Stimulated activated CD4-positive, alpha-beta T cell treated with anti-CD3 and anti-CD28 coated beads, Interleukin-15, amount 100 ng/mL, for 1 hour (primary cell): ENCODE measurements at places on chromosomes 1 and 21.

- DNase-seq, result no peak
Observed at GRCh38 chr1:241992734-241993133, 6.2 kb downstream of the MAP1LC3C start.

DNA sequence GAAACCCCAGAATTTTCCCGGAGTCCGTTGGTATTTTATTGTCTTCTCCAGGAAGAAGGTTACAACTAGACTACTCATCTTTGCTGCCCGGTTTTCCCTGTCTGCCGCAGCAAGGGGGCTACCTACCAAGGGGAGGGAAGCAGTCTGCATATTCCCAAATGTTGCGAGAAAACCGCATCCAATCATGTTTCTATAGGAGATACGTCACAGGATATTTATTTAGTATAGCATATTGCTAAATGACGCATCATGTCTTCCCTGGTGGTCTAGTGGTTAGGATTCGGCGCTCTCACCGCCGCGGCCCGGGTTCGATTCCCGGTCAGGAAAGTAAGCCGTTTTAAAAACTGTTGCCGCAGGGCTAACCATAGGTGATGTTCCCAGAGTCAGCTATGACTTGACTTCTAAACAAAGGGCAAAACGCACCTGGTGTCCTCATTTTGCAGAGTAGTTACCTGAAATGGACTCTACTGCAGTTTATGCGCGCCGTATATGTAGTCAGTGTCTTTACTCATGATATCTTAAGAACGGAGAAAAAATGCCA is 15.2 kb upstream of the ZNF692 start:
- DNase-seq, result peak; percentile 76

DNA sequence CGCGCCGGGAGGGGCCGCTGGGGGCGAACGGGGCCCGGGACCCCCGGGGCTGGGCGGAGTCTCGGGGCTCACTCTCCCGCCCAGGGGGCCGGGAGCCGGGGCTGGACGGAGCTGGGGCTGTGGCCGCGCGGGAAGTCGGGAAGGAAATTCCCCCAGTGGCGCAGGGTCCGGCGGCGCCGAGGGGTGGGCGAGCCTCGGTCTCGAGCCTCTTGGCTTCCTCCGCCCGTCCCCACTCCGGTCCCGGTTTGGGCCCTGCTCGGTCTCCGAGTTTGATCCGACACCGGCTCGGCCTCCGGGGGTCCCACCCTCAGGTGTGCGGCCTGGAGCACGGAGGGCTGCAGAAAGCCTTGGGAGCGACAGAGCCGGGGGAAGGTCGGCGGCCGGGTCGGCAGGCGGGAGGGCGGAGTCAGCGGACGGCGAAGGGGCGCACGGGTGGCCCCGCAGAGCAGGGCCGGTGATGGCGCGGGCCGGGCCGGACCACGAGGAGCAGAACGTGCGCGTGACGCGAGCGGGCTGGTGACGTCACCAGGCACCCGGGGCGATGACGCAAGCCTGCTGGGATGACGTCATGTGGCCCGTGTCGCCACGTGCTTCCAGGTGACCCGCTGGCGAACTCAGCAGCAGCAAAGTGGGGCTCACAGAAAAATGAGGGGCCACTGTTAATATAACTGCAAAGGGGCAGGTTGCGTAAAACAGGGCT is 610 bp upstream of the HES4 start:
- DNase-seq, result no peak

GRCh38 chr1:55214934-55215193 is 300 bp downstream of the USP24 start:
- DNase-seq, result no peak

DNA sequence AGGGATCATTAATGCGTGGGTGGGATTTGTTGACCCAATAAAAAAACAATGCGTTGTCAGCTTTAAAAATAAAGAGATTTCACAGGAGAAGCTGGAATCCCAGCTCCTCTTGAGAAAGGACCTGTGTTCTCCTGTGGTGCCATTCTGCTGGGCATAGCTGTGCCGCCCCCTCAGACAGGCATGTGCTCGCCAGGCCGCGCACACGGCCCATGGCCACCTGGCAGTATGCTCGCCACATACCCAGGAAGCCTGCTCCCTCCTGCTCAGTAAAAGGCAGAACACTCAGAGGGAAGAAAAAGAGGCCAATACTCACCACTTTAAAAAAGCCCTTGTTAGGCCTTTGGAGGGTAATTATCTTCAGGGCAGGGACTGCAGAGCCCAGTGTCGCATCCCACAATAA is 13.1 kb downstream of the THAP3 start:
- no peak for DNase-seq

GRCh38 chr1:2607641-2608091 is 21.1 kb downstream of the PRXL2B start:
- DNase-seq, result no peak

- no peak for DNase-seq
Observed at GRCh38 chr1:29105822-29106221, 17.9 kb downstream of the TMEM200B start.

DNA sequence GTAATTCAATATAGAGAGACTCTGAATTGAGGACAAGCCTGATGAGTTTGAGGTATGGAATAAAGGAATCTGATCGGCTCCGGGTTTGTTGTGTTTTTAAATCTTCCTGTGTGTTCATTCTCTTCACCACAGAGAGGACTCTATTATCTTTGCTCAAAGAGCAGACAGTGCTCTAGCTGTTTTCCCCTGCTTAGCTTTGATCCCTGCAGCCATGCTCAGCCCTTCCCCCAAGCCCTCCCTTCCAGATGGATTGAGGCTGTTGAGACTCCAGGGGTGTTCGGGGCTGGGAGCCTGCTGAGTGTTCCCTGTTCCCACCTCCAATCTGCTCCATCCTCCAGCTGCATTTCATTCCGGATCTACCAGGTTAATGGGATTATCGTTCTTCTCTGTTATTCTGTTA is 74.2 kb upstream of the CXADR start:
- no peak for DNase-seq

GRCh38 chr21:32979598-32980268 is 46.0 kb upstream of the OLIG2 start:
- DNase-seq, result no peak

GRCh38 chr1:228224198-228225164 is 16.6 kb downstream of the OBSCN start:
- no peak for DNase-seq

- no peak for DNase-seq
Observed at GRCh38 chr1:2908561-2908960, 107.1 kb upstream of the TTC34 start.

DNA sequence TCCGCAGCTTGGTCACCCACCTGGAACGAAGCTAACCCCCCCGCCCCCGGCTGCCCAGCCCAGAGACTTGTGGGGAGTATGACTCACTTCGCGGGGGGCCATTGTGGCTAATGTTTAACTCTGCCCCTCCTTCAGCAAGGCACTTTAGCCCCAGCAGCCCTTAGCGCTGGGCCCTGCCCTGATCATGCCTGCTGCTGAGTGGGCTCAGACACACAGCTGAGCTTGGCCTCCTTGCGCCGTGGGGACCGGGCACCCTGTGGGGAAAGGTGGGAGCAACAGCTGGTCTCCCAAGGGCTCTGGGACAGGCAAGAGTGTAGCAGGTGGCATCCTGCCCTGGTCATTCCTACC is 6.3 kb upstream of the LAD1 start:
- no peak for DNase-seq

DNA sequence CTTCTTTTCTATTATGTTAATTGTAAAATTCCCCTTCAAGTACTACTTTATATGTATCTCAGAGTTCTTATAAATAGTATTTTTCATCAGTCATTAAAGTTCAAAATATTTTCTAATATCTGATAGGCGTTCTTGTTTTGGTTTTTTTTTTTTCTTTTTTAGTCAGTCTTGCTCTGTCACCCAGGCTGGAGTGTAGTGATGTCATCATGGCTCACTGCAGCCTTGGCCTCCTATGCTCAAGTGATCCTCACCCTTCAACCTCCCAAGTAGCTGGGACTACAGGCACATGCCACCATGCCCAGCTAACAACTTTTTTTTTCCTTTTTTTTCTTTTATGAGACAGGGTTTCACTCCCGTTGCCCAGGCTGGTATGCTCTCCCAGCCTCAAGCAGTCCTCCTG is 27.3 kb downstream of the AGMAT start:
- DNase-seq, result no peak

GRCh38 chr1:200971955-200972711 is 51.4 kb downstream of the KIF21B start:
- DNase-seq, result peak; percentile 53

- DNase-seq, result no peak
Observed at GRCh38 chr21:36512971-36513370, 33.0 kb upstream of the CLDN14 start.

GRCh38 chr1:201294876-201295275 is 11.6 kb downstream of the PKP1 start:
- no peak for DNase-seq

- no peak for DNase-seq
Observed at GRCh38 chr1:211638246-211638645, 37.2 kb downstream of the NEK2 start.

GRCh38 chr1:168220470-168220871 is 5.3 kb upstream of the SFT2D2 start:
- no peak for DNase-seq

GRCh38 chr1:5231541-5232315 is 577.3 kb downstream of the AJAP1 start:
- DNase-seq, result no peak

DNA sequence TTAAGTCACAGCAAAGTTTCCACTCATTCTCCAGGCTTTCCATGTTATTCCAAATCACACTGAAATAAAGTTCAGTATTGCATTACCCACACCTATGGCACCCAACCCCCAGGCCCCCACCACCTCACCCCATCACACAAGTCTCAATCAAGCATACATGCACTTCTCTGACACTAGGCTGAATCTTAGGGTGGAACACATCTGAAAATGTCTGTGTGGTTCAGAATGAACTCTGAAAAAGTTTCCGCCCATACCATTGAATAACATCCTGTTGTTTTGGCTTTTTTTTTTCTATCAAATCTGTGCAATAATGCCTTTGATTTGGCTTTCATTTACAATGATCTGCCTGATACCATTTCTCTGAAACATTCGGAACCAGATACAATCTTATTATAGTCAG is 25.8 kb upstream of the LRRC8C start:
- no peak for DNase-seq

GRCh38 chr1:174839211-174839610 is 160.5 kb upstream of the CACYBP start:
- DNase-seq, result no peak

DNA sequence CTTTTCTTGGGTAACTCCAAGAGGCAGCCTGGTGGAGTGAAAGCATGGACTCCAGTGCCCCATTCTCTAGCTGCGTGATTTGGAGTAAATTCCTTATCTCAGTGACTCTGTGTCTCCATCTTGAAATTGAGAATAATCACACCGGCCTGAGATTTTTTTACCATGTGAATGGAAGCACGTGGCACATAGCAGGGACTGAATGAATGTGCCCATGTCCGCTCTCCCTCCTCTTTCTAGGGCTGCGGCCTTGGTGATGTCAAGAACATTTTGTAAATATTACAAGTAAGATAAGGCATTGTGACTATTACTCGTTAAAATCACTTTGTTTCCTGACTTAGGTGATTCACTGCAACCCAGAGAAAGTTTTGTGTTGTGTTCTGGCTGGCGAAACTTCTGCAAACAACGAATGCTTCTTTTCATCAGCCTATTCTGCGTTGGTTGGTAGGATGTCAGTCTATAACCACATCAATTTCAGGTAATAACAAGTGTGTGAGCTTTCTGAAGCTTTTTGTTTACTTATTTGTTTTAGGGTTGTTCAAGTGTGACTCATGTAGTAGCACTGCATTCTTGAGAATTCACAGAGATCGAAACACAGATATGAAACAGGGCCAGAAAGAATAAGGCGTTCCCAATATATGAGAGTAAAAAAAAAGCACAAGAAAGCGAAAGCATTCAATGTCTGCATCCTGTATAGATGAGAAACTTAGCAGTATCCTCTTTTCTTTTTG is 135.7 kb upstream of the SLC45A1 start:
- no peak for DNase-seq

DNA sequence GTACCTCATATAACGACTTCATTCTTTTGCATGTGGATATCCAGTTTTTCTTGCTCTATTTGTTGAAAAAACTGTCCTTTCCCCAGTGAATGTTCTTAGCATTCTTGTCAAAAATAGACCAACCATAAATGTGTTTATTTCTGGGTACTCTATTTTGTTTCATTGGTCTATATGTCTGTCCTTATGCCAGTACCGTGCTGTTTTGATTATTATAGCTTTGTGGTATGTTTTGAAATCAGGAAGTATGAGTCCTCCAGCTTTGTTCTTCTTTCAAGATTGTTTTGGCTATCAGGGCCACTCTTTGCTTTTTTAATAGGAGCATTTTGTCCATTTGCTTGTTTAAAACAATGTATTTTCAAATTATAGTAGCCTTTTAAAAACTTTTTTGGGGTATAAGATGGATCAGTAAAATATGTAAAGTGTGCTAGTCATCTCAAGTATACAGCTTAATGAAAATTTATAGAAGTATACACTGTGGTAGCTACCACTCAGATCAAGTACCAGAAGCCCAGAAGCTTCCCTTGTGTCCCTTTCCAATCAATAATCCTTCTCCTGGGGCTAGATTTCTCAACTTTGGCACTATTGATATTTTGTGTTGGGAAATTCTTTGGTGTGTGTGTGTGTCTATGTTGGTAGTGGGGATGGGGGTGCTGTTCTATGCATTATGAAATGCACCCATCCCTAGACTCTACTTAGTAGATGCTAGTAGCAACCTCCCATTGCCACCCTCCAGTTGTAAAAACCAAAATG is 16.8 kb downstream of the MROH7 start:
- DNase-seq, result no peak

DNA sequence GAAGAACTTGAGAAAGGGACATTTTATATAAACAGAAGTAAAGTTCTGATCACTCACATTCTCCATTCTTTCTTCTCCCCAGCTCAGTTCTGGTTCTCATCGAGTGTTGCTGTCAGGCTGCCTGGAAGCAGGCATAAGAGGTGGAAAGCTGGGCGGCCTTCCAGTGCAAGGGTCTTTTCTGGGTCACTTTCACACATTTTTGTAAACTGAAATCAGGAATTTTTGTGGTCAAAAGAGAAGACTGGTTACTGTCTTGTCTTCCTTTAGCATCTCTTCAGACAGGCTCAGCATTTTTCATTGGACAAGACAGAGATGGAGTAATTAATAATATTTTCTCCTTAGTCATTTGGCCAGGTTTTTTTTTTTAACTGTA is 93.7 kb downstream of the CTH start:
- DNase-seq, result no peak

DNA sequence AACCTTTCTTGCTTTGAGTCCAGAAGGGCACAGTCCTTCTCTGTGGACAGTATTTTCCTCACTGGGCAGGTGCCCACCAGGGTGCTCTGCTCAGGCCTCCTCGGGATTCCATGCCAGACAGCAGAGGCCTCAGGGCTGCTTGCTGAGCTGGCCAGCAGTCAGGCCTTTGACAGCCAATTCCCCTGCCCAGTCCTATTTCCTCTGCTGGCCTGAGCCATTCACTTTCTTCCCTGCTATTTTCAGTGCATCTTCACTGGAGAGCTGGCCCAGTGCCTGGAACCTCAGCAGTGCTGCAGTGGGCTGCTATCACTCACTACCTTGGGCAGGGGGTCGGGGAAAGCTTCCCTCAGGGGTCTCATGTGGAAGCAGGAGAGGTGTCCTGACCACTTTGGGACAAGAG is 33.2 kb downstream of the KCNA10 start:
- no peak for DNase-seq

- no peak for DNase-seq
Observed at GRCh38 chr1:42056460-42056859, 96.8 kb upstream of the GUCA2B start.

GRCh38 chr1:53462769-53463501 is 3.7 kb downstream of the DMRTB1 start:
- no peak for DNase-seq
